ENCODE measurements at places on chromosomes 1 and 21.

GRCh38 chr1:30754684-30755171, 2.8 kb downstream of the LAPTM5 start:
- no peak for DNase-seq

- DNase-seq = no peak
Measured at GRCh38 chr1:27135541-27136235, 19.2 kb downstream of the SLC9A1 start.

DNA sequence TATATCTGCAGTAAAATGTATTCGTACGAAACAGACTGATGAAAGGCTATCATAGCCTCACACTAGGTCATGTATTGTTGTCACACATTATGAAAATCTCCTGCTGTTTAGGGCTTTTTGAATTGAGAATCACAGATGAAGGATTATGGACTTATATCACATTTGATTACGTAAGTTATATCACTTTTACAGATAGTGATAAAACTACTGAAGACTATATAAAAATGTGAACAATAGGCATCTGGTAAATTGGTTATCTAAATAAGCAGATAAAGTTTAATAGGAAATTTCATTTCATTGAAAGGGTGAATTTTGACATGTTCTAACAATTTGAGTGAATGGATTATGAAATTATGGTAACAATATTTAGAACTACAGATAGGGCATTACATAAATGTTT, 20.0 kb downstream of the LAMC1 start:
- DNase-seq = no peak

DNA sequence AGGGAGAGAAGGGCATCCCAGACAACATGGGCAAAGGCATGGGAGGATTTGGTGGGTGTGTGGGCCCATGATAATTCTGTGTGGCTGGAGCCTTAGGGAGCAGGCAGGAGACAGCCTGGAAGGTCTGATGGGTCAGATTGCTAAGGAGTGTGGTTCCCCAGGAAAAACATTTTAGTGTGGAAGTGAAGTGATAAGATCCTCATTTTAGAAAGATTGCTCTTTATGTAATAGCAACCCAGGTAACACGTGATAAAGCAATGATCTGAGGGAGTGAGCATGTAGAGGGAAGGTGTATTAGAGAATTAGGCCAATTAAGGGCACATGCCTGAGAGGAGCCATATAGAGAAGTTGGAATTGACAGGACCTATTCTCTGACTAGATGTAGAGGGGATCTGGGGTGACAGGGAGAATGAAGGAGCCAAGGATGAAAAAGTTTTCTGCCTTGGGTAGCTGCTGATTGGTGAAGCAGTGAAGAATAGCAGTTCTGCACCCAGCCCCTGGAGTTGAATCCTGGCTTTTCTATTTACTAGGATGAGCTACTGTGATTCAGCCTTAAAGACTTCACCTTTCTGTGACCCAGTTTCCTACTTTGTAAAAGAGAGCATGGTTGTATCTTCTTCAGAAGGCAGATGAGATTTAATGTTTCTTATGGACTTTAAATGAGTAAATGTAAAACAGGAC, 18.7 kb upstream of the SLAMF6 start:
- no peak for DNase-seq

- DNase-seq = peak; percentile 43
Measured at GRCh38 chr21:46661211-46661625, 25.7 kb downstream of the PRMT2 start.
